ENCODE measurements at places on chromosomes 5 and 9.

DNA sequence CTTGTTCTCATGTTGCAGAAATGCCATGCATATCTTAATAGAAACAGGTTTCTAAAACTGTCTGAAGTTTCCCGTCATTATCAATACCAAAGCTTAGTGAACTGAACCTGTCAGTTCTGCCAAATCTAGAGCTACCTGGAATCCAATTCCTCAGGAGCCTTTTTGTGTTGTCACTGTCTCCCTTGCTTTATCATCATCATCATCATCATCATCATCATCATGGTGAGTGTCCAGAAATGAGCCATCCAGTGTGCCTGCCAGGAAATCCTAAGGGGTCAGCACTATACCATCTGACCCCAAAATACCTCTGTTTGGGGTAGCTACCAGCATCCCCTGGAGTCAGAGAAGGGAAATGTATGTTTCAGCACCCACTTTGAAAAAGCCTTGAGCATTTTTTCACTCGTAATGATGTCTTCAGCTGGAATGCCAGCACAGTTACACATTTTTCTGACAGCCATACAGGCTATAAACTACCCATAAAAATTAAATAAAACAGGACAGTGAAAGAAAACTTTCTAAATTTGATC is 150.3 kb downstream of the NR2F1-AS1 start:
- DNase-seq: no peak

DNA sequence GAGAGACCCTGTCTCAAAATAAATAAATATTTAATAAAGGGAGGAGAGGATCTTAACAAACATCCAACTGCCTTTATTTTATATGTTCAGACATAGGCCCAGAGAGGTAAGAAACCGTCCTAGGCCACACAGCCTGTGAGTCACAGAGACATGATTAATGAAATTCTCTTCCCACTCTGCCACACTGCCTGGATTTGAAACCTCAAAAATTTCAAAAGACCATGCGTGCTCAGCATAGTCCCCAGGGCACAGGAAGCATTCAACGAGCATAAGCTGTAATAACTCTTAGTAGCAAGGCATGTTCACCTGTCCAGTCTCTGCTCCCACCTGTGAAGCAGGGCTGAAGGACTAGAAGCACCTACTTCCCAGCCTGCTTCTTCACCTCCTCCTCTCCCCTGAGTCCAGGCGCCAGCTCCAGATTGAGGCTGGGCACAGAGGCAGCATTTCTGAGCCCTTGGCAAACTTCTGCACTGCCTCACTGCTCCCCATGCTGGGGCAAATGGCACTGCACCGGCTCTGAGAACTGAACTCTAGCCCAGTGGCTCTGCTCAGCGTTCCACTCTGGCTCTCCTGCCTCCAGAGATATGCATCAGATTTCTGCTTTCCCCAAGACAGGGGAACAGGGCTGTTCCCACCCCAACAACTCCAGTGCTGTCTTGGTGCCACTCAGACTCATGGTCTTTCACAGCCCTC is 1.1 kb downstream of the FAT2 start:
- no peak for DNase-seq

DNA sequence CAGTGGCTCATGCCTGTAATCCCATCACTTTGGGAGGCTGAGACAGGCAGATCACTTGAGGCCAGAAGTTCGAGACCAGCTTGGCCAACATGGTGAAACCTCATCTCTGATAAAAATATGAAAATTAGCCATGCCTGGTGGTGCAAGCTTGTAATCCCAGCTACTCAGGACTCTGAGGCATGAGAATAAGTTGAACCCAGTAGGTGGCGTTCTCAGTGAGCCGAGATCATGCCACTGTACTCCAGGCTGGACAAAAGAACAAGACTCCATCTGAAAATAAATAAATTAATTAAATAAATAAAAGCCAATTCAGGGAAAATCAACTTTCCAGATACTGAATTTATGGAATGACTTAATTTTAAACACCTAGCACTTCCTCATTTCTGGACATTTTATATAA is 1722.1 kb downstream of the MAT2B start:
- DNase-seq: no peak

DNA sequence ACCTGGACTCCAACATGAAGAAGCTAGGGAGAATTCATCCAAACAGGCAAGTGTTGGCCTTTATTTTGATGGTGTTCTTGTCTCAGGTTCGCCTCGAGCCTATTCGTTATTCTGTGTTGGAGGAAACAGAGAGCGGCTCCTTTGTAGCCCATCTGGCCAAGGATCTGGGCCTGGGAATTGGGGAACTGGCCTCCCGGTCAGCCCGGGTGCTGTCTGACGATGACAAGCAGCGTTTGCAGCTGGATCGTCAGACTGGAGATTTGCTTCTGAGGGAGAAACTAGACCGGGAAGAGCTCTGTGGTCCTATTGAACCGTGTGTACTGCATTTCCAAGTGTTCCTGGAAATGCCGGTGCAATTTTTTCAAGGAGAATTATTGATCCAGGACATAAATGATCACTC is 367 bp downstream of the PCDHB4 start:
- no peak for DNase-seq

GRCh38 chr5:34717426-34718327 is 61.5 kb downstream of the RAI14 start:
- DNase-seq: no peak

DNA sequence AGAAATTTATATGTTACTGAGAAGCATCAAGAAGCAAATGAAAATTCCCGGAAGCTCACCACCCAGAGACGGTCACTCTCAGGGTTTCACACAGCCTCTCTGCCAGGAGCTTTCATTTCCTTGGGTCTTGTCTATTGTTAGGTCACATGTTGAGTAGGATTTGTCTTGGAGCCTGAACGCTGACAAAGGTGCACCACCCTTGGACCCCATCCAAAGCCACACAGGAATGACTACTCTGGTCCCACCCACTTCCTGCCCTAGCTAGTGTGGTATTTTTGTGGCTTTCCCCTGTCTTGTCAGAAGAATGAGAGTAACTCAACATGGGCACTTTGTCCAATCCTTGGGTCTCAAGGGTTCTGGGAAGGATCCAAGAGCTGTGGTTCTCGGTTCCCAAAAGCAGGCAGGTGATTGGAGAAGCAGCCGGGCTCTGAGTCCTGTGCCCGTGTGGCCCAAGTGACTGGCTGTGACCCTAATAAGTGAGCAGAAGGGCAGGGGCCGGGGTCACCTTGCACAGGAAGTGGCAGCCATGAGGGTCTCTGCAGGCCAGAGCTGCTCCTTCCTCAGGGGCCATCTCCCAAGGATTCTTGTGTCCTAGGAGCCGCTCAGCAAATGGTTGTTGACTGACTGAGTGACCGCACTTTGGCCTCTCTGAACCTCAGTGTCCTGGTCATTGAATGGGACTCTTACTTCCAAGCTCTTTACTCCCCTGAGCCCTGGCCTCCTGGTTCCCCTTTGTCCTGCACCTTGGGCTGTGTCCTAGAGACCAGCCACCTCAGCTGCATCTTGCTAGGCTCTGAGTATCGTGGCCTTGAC is 6.9 kb downstream of the FGD3 start:
- no peak for DNase-seq

DNA sequence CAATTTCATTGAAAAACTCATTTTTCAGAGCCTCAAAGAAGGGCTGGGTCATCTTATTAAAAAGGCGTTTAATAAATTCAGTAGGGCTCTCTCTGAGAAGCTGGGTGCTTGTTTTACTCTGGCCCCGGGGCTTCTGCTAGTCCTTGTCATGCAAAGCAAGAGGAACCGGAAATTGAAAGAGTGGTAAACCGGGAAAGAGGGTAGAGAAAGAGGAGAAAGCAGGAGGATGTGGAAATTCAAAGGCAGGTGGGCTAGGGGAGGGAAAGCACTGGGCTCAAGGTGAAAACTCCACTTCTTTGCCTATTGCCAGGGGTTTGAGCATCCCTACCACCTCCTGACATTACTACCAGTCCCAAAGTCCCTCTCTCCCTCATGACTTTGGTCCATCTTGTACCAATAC is 64.6 kb upstream of the AGXT2 start:
- DNase-seq: no peak

- no peak for DNase-seq
These were observed 26.6 kb upstream of the CRB2 start for GRCh38 chr9:123329329-123329955.

DNA sequence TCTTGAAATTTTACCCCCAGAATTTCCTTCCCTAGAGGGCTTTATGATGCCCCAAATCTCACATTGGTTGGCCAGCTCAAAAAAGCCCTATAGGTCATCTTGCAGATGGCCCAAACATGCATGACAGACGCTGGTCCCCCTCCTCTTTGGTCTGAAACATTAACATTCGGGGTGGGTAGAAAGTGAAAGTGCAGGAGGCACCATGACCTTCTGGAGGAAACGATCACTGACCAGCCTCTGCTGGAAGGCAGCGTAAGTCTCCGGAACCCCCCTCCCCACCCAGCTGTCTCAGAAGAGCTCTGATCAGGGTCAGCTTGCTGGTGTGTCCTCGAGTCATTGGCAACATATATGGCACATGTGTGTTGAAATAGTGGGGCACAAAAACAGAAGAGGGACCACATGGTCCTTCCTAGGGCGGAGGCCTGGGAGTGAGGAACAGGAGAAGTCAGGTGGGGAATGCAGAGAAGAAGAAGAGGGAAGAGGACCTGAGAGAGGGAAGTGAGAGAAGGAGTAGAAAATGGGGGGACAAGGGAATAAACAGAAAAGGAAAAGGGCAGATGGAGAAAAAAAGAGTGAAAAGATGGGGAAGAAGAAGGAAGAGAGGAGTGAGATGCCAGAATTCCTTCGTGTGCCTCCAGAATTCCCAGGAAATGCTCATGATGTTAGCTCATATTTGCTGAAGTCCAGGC is 46.2 kb downstream of the IL31RA start:
- DNase-seq: no peak

DNA sequence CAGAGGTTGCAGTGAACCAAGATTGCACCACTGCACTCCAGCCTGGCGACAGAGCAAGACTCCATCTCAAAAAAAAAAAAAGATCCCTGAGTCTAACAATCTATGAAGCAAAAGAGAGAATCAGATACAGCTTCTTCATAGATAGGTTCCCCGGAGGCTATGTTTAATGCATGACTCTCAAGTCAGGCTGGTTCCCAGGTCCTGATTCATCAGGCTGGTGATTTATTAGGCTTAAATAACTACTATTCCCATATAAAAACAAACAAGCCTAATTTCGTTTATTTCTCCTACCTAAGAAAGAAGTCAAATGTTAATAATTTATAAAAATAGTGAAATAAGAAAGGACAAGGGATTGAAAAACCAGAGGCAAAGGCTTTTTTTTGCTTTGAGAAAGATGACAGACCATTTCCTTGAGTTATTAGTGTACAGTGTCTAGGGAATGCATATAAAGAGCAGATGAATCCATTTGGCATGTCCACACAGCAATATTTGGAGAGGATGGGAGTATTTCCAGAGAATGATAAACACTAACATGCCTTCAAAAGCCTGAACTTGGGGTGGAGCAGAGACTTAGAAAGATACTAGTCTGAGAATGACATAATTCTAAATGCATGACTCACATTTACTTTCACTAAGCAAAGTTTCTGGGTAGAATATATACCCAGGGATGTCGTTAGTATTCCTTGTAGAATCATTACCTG is 115.3 kb downstream of the NREP start:
- no peak for DNase-seq

DNA sequence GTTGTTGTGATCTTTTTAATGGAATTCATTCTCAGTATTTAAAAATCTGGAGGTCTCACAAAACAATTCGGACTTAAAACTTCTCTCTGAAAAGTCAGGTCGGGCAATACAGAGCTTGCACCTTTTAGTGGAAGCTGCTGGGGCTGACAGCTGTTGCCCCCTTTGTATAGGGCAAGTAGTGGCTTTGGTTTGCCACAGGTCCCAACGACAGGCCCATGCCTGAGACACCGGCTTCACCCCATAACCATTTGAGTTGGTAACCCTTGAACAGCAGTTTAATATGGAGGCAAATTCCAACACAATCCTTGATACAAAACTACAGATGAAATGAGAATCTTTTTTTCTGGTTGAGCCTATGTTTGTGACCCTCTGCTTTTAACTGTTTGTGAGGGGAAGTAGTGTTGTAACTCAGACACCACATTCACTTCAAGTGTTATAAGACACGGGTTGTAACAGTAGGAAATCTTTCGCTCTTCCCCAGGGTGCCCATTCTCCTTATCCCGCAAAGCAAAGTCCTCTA is 752 bp upstream of the GLRX start:
- DNase-seq: no peak

DNA sequence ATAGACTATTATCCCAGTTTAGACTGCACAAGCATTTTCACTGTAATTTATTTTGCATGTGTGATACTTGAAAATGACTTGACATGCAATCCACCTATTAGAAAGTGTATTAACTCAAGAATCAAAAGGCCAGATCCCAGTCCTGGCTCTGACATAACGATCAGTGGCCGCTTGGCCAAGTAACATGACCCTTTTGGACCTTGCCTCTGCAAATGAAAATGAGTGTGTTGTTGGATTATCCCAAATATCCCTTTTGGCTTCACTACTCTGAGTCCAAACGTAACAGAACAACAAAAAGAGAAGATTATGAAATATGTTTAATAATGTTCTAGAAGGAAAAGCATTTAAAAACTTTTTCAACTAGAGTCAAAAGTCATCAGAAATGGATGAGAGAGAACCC is 19.0 kb downstream of the DMGDH start:
- no peak for DNase-seq

DNA sequence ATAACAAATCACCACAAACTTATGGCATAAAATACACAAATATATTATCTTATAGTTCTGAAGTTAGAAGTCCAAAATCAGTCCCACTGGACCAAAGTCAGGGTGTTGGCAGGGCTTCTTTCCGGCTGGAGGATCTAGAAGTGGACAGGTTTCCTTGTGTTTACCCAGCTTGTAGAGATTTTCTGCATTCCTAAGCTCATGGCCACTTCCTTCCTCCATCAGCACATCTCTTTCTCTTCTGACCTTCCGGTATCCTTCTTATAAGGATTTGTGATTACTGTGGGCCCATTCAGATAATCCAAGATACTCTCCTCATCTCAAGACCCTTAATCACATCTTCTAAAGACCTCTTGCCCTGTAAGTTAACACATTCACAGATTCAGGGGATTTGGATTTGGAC is 97.6 kb downstream of the RAB3C start:
- no peak for DNase-seq

DNA sequence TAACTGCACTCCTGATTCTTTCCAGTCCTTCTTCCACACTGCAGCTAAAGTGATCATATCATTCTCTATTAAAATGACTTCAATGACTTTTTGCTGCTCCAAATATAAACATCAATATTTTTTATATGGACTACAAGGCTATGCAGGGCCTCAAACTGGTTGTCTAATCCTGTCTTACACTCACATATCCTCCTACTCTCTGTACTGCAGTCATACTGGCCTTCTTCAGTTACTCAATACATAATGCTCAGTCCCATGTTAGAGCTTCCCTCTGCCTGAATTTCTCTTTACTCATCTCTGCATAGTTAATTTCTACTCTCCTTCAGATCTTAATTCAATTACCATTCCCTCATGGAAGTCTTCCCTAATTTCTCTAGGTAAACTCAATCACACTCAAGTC is 3.4 kb downstream of the MEIKIN start:
- no peak for DNase-seq

DNA sequence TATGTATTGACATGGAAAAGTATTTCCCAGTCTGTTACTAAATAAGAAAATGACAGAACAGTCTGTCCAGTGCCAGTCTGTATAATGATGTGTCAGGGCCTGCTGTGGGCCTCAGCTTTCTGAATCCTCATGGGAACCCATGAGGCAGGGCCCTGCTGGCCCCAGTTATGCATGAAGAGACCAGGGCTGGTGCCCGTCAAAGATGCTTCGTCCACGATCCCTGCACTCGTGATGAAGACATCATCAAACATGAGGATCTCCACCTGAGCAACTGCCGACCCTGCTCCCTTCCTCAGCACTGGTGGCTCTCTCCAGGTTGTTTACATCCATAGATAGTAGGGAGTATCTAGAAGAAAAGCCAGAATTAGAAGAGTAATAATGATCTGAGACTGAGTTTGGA is 52.5 kb downstream of the ICE1 start:
- DNase-seq: no peak

- no peak for DNase-seq
These were observed 40.1 kb upstream of the TIFAB start for GRCh38 chr5:135492319-135492626.

All from progenitor cell of endocrine pancreas (in vitro differentiated cells).